RPMI8226 (cell line): ENCODE measurements at places on chromosomes 1 and 21.

- DNase-seq: no peak
Observed at GRCh38 chr1:190124068-190124467, 353.6 kb downstream of the BRINP3 start.

- no peak for DNase-seq
Observed at GRCh38 chr21:43697758-43698643, 20.9 kb upstream of the PDXK start.

GRCh38 chr1:169894424-169895145, 889 bp upstream of the SCYL3 start:
- DNase-seq: no peak

- DNase-seq: no peak
Observed at GRCh38 chr1:64898107-64898861, 68.1 kb downstream of the JAK1 start.

GRCh38 chr1:155850345-155850744, 6.7 kb downstream of the GON4L start:
- no peak for DNase-seq

GRCh38 chr1:184966989-184967388, 7.3 kb downstream of the NIBAN1 start:
- DNase-seq: no peak

GRCh38 chr1:7491818-7492173, 279.3 kb upstream of the VAMP3 start:
- DNase-seq: no peak

- no peak for DNase-seq
Observed at GRCh38 chr1:17558541-17558940, 19.0 kb downstream of the ARHGEF10L start.
